Activated CD8-positive, alpha-beta memory T cell treated with anti-CD3 and anti-CD28 coated beads for 1 hour (primary cell): ENCODE measurements at places on chromosomes 12 and 14.

GRCh38 chr12:116861320-116861719, 19.9 kb downstream of the HRK start:
- no peak for DNase-seq

GRCh38 chr14:100067481-100067880, 2.3 kb downstream of the EVL start:
- no peak for DNase-seq

GRCh38 chr12:77104286-77104685, 38.9 kb upstream of the E2F7 start:
- no peak for DNase-seq

GRCh38 chr12:108833355-108833733, 24.0 kb downstream of the SSH1 start:
- no peak for DNase-seq

- no peak for DNase-seq
Observed at GRCh38 chr12:4957761-4958160, 48.1 kb downstream of the KCNA1 start.

DNA sequence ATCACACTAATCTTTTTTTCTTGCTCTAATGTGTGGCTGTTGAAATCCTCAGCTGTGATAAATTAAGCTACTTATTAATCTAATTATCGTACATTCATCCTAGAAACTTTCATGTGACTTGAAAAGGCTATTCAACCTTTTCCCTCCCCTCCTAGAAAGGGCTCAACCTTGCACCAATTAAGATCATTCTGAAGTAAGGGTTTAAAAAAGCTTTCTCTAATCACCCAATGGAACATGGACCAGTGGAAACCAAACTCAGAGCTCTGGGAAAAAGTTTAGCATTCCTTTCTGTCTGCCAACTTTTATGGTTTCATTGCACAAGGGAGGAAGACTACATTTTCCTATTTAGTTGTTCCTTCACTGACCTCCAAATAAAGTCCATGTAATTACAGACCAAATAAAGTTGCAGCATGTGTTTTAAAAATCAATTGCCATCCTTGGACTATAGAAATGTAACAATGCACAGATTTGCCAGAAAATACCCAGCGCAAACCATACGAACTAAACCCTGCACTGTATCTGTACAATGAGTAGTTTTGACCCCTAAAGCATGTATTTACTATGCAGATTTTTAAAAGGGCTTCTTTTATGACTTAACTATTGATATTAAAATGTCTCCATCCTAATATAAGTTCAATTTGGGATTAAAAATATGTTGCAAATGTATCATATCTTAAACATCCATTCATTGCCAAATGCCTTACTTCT, 142.6 kb upstream of the OTX2 start:
- no peak for DNase-seq

DNA sequence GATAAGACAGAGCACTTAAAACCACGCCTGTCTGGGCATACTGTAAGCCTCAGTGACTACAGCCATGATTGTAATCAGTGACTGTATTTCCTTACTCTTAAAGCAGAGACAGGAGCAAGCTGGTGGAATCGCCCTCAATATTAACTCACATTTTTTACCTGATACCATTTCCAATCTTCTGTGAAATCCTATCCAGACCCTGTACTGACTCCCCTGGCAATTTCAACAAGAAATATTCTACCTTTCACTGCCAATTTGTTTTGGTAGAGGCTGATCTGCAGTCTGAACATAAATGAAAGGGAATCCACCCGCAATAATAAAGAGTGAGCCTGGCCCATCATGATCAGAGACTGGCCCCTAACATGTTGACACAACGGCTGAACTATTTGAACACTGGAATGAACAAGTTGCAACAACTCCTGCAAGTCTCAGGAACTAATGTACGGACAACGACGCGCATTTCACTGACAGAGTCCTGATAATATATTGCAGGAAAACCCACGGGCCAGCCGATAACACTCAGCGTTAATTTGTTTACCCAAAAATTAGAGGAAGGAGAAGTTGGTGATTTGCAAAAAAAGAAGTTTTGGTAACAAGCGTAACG, 195.5 kb upstream of the BTG1 start:
- DNase-seq: no peak

- no peak for DNase-seq
Observed at GRCh38 chr12:117151403-117152031, 38.8 kb downstream of the FBXO21 start.

DNA sequence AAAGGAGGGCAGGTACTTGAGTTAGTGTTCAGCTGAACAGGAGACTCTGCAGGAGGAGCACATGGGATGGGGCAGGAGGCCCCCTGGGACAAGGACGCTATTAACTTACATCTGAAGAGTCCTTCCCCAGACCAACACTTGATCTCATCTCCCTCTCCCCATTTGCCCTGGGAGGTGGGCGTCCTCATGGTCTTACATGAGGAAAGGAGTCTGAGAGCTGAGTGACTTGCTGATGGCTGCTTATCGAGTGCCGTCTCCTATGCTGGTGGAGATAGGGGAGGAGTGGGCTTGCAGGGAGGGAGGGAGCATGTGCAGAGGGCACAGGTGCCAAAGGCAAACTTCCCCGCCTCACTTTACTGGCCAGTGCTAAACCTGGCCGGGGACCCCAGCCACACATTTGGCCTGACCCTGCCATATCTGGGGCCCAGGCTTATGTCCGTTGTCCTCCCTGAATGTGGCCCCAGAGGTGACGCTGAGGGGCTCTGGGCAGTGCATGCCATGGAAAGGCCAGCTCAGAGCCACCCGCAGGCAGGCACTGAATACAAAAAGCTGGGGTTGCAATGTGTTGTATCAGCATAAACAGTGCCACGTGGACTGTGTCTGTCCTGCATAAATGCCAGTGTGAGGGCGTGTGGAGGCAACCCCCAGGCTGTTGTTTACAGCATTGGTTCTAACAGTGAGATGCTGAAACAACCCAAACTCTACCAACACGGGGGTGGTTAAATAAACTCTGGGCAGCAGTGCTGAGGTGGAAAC, 29.4 kb downstream of the FAIM2 start:
- no peak for DNase-seq

GRCh38 chr12:46659824-46660223, 166.0 kb downstream of the SLC38A4 start:
- DNase-seq: no peak

GRCh38 chr12:64895526-64895925, 71.1 kb downstream of the TBC1D30 start:
- DNase-seq: no peak

GRCh38 chr12:117111821-117112595, 12.8 kb upstream of the TESC start:
- no peak for DNase-seq

DNA sequence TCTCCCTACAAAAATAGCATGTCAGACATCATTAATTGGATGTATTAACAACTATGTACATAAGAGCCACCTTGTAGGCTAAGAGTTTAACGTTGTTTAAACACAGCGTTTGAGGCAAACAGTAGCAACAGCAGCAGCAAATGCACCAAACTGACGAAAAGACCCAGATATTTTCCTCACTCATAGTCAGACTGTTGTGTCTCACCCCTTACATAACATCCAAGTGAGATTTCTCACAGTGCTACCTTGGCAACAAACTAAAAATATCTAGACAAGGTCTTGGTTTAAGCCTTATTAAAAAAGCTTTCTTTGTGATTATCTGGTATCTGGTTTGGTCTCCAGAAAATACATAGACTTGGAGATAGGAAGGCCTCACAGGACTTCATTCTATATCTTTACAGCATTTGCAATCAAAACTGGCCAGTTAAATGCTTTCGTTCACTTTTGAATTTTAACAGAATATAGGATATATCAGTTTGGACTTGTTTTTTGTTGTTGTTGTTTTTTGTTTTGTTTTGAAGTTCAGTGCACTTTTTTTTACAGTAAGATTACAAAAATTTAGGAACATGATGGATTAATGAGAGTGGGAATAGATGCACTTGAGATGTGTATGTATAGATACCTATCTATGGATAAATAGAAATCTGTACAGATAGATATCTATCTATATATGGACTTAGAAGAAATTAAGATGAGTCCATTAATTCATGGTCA, 4.1 kb downstream of the BHLHE41 start:
- no peak for DNase-seq

DNA sequence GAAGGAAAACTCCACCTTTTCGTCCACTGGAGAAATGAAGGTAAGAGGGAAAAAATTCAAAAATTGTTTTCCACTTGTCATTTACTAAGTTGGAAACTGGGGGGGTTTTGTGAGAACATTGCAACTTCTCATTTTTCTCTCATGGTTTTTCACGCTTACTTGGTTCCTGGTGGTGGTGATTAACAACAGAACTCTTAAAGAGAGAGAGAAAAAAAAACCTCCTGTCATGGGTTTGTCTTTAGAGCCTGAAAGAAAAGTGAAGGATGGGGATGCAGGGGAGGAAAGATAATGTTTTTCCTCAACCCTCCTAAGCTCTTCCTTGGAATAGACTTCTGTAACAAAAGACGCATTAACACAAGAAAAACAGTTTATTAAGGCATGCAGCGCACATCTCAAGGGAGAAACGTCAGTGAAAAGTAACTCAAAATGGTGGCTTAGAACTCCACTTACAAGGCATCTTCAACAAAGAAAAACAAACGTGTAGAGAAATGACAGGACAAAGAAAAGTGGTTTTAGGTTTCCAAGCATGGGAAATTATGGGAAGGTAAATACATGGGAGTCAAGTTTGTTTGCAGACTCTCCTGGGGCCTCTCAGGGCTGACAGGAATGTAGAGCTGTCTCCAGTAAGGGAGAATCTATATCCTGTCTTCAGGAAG, 81.9 kb upstream of the ATF7IP start:
- DNase-seq: no peak

- no peak for DNase-seq
Observed at GRCh38 chr14:103740991-103741689, 25.5 kb downstream of the ZFYVE21 start.

- no peak for DNase-seq
Observed at GRCh38 chr12:107396991-107397390, 288.6 kb upstream of the PWP1 start.

- peak; percentile 42 for DNase-seq
Observed at GRCh38 chr12:120713861-120714482, 3.7 kb downstream of the UNC119B start.

DNA sequence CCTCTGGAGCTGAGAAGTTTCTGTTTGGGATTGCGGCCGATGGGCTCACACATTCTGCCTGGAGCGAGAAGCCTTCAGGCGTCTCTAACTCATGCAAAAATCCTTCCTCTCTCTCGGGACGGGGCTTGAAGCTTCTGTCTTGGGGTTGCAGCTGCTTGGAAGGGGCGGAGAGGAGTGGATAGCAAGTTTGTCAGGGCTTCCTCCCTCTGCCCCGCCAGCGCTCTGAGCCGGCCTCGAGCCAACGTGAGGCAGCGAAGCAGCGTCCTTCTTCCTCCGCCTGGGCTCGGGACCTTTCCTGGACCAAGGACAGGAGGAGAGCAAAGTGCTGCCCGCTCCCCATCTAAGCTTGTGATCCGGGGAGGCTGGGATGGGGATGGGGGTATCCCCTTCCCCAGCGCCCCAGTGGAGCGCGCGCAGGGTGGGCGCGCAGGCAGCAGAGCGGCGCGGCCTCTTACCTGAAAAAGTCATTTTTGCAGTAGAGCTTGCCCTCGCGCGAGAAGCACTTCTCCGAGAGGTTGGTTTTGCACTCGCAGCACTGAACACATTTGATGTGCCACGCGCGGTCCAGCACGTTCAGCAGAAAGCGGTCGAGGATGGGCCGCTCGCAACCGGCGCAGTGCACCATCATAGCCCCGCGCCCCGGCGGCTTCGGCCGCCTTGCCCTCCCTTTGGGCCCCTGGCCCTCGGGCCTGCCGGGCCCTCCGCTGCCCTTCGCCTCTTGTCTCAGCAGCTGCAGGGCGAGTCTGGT, 626 bp downstream of the LHX5 start:
- no peak for DNase-seq

DNA sequence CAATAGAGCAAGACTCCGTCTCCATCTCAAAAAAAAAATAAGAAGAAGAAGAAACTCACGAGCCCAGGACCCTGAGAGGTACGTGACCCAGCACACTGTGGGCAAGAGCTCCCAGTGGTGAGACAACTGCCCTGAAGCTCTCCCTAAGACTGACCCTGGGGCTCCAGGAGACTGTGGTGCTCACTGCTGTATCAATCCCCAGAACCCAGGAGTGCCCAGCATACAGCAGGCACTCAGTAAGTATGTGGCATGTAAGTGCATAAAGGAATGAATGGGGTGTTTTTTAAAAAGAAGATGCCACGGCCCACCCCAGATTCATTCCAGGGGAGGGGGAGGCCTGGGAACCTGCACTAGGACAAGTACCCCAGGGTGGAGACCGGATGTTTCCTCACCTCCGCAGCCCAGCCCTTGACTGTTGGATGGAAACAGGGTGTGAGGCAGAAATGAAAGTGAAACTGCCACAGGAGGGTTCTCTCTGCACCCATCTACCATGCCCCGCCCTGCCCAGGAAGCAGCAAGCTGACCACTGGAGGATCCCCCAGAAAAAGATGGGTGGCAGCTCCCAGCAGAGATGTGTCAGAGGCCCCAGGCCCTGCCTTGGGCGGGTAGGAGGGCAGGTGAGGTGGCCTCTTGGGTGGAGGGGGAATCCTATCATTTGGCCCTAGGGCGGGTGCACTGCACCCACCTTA, 12.2 kb downstream of the ITPK1 start:
- DNase-seq: no peak

DNA sequence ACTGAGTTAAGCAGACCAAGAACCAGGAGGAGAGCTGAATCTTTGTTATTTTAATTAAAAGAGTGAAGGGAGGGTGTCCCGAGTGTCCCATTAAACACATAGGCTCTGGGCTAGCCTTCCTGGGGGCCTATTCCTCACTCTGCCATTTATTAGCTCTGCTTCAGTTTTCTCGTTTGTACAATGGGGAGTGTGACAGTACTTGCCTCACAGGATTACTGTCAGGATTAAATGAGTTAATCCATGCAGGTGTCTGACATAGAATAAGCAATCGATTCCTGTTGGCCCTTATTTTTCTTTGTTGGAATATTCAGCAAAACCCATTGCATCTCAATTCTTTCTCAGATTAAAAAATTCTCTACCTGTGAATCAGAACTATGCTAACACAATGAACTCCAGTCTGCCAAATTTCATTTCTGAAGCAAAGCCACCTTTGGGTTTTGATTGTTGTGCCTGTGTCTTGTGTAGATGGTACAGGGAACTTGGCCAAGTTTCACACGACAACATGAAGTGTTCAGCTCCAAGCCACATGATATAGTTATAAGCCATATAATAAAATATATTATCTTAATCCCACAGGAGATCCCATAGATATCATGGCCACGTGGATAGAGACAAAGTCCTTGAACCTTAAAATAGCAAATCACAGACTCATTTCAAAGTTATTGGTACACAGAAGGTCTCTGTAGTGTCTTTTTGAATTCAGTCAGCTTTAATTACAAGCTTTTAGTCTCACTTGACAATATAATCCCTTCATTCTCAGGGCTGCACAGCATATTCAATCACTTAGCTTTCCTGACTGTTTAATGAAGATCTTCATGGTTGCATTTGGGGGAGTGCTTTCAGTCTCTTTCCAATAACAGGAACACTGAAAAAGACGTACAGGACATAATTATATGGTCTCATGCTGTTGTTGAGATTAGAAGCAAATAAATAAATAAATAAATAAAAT, 34.4 kb upstream of the CRY1 start:
- DNase-seq: no peak

DNA sequence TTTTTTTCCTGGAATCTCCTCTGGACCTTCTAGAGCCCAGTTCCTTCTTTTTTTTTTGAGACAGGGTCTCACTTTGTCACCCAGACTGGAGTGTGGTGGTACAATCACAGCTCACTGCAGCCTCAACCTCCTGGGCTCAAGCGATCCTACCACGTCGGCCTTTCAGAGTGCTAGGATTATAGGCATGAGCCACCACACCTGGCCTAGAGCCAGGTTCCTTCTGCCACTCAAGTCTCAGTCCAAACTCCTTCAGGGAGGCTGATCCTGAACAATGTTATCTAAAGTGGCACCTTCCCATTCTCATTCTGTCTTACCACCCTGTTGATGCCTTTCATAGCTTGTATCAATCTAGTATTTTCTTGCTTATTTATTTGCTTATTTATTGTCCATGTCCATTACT, 22.3 kb upstream of the ELK3 start:
- no peak for DNase-seq
